T-helper 1 cell (primary cell): ENCODE measurements at places on chromosomes 16 and 17.

DNA sequence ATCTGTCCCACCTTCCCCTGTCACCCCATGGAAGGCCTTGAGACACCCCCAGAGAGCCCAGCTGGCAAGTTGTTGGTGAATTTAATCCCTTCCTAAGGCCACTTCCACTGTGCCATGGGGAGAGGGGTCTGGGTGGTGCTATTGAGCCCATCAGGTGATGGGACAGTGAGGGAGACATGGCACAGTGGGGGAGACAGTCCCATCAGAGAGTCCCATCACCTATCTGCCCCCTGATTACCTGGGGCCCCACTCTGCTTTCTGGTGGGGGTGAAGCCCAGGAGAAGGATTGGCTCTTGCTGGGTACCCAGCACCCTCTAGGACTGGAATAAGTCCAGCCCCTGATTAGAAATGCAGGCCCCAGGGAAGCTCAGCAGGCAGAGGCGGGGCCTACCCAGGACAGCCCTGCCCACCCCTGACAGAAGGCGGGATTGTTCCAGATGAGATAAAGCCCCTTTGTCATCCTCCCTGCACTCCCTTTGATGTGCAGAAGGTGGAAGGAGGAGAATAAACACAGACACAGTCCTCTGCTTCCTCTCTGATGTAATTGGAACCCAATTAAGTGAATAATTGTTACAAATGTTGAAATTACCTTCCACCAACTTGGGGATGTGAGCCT, 18.9 kb downstream of the TMEM132E start:
- no peak for DNase-seq

DNA sequence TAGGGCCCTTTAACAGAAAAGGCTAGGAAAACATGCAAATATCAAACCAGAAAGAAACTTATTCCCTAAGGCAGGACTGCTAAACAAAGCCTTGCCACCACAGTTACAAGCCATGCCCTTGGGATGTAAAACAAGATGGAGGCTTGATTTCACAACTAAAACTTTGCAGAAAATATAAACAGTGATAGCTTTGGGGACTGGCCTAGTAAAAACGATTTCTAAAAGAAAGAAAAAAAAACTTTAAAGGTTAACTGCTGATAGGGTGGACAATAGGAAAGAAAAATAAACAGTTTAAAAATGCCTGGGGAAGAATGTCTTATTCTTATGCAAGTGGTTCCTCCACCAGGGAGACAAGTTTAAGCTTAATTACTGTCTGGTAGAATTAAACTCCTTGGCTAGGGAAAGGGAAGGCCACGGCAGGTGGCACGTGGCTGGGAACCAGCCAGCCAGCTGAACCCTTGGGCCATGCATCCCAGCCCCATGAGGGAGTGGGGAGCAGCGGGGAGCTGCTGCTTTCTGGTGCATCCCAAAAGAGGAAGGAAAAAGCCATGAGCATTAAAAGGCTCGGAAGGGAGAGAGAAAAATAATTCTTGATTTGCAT, 10.7 kb upstream of the TMC5 start:
- no peak for DNase-seq

DNA sequence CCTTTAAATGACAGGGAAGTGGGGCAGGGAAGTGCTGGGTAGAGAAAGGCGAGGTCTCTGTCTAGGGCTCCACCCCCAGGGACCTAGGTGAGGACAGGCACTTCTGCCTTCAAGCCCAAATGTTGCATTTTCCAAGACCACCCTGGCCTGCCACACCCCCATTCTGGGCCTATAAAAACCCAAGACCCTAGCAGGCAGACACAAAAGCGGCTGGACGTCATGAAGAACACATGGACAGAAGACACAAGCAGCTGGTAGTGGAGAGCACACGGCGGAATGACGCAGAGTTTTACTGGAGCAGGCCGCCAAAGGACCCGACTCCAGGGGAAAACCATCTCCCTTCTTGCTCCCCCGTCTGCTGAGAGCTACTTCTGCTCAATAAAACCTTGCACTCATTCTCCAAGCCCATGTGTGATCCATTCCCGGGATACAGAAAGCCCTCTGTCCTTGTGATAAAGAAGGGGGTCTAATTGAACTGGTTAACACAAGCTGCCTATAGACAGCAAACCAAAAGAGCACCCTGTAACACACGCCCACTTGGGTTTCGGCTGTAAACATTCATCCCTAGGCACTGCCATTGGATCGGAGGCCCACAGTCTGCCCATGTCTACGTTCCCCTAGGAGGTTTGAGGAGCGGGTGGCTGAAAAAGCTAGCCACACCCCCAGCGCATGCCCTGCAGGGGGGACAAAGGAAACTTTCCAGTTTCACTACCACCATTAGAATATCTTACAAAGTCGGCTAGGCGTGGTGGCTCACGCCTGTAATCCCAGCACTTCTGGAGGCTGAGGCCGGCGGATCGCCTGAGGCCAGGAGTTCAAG, 622.2 kb upstream of the SALL1 start:
- DNase-seq: no peak

DNA sequence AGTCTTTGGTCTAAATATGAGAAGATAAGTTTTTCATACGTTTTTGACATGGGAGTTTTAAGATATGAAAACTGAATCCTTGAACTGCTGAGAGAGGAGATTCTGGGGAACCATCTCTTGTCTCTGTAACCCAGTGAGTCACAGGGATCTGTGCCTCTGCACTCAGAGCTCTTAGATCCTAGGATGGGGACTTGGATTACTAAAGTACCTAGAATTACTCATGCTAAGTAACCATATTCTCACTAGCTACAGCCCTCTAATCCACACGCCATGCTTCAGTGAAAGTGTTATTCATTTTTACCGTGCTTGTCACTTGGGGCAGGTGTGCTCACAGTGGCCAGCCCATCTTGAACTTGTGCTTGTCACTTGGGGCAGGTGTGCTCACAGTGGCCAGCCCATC, 2.0 kb downstream of the MRM3 start:
- DNase-seq: no peak

GRCh38 chr17:68584581-68585303, 16.4 kb downstream of the FAM20A start:
- DNase-seq: no peak

DNA sequence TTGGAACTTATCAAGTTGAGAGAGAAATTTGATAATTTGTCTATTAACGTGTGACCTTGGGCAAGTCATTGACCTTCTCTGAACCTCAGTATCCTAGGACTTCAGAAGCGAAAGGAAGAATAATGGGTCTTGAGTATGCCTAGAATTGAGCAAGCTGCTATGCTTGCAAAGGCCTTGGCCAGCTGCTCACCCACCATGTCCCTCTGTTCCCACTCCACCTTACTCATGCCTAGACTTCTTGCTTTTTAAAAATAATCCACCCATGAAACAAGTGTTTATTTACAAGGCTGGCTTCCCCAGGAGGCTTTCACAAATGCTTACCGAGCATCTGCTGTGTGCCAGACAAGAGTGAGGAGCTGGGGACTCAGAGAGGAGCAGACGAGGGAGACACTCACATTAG, 590.6 kb downstream of the MAF start:
- DNase-seq: no peak
